ENCODE measurements at places on chromosomes 1 and 21.

DNA sequence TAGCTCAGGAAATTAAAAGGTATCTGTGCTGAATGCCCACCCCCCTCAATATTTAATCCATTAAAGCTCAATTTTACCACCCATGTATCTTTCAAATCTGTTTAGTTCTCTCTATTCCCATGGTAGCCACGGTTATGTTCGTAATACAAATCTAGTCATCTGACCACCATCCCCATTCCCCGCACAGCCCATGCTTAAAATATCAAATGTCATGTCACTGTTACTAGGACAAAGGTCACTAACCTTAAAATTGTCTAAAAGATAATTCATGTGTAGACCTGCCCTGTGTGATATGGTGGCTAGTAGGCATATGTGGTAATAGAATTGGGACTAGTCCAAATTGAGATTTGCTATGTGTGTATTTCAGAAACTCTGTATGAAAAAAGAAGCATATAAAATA is 728.5 kb upstream of the B3GALT2 start:
- DNase-seq = no peak

DNA sequence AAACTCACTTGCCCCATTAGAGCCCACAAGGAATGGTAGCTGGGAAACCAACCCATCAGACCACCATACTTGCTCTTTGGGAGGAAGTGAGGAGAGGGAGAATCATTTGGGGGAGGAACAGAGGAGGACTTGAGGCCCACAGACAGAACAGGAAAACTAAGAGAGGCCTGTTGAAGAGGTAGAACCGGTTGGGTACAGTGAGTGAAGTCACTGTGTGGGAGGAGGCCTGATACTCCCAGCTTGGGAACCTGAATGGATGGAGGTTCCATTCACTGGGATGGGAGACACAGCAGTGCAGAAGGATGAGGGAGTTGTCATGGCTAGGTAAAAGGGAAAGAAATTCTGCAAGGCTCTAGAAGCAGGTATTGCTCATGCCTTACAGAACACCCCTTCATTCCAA is 63.4 kb upstream of the PSEN2 start:
- no peak for DNase-seq

DNA sequence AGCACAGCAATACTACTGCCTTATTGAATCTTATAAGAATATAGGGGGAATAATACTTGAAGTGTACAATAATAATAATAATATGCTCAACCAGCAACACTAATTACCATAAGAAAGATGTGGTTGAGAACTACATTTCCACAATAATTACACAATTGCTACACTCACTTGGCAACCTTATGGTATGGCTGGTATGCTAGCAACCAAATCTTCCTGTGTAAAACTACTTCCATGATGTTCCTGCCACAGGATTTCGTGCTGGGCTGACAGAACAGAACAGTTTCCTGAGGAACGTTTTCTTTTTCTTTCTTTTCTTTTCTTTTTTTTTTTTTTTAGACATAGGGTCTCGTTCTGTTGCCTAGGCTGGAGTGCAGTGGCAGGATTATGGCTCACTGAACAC is 50.6 kb downstream of the KIF26B start:
- DNase-seq = no peak

DNA sequence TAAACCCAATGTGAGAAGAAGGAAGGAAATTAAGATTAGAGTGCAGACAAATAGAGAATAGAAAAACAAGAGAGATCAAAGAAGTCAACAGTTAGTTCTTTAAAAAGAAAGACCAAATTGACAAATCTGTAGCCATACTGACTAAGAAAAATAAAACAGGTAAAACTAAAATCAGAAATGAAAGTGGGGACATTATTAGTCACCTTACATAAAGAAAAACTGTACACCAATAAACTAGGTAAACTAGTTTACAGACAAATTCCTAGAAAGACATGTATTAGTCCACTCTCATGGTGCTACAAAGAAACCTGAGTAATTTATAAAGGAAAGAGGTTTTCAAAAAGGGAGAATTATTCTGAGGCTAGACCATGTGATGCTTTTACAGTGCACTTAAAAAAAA is 22.3 kb downstream of the BLZF1 start:
- no peak for DNase-seq

DNA sequence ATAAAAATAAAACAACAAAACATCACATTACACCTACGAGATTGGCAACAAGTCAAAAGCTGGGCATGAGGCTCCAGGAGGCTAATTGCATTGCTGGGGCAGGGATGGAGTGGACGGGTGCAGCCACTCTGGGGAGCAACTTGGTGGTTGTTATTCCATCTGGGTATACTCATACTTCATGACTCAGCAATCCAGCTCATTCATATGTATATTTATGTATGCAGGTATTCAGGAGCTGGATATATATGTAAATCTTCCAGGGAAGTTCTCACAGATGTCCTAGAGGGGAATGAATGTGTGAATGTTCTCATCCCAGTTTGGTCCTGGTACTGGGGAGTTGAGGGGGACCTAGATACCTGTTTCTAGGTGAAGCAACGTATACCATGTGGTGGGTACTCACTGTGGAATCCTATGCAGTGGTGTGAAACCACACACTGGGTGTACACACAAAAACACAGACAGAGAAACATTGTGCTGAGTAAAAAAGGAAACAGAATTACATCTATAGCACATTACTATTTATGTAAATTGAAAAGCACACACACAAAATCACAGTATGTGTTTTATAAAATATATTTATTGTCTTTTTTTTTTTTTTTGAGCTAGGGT is 79.7 kb upstream of the RAB4A start:
- no peak for DNase-seq

- DNase-seq = no peak
These were observed 12.4 kb upstream of the POFUT2 start for GRCh38 chr21:45299864-45300785.

GRCh38 chr1:79839882-79840281 is 833.4 kb upstream of the ADGRL4 start:
- no peak for DNase-seq

- DNase-seq = no peak
These were observed 185.3 kb downstream of the RERE start for GRCh38 chr1:8632102-8632501.

- no peak for DNase-seq
These were observed 9.4 kb downstream of the SOD1 start for GRCh38 chr21:31668651-31669491.

DNA sequence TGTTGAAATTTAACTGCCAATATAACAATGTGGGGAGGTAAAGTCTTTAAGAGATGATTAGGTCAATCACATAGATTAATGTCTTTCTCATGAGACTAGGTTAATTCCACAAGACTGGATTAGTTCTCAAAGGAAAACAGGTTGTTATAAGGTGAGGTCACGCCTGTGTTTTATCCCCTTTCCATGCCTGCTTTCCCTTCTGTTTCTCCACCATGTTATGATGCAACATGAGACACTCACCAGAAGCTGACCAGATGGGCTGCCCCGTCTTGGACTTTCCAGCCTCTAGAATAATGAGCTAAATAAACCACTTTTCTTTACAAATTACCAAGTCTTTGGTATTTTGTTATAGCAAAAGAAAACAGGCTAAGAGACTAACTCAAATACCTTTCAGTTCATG is 70.8 kb downstream of the DDAH1 start:
- no peak for DNase-seq

- no peak for DNase-seq
These were observed 6.1 kb upstream of the RCSD1 start for GRCh38 chr1:167623951-167624350.

DNA sequence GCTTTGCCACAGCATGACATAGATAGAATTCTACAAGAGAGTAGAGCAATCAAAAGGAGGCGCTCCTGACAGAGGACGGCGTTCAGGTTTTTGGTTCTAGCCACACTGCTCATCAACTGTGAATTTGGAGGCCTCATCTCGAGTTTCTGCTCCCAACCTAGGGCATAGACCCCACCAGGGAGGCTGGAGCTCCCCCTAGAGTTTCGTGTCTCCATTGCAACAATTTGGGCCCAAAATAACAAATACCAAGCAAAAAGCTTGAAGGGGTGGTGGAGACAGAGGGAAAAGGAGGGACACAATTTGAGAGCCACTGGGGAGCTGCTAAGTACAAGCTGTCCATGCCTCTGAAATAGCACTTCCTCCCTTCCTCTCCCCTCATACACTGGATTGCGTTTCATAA is 297.0 kb downstream of the GPATCH2 start:
- no peak for DNase-seq

DNA sequence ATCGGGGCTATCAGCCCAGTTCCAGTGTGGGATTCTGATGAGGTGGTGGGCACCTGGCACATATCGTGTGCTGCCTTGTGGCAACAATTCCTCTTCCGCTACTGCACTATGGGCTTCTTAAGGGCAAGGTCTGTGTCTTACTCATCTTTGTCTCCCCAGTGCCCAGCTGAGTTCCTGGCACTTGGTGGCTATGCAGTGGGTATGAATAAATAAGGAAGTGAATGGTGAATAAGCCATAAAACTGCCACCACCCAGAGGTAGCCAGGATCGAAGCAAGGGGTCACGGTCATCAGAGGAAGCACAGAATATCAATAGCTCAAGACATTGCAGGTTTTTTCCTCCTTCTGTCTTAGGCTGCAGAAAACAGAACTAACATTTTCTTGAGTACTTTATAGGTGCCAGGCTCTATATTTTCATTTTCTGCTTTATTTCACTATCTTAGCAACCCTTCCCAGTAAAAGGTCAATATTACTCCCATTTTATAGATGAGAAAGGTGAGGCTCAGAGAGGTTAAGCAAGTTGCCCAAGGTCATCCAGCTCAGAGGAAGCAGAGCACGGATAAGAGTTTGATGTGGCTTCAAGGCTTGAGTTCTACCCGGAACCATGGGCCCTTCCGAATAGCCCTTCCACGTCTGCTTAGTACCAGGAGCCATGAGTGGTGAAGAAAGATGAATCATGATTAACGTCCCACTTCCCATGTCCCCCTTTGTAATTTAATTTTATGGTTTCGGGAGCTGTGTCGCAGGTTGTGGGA is 10.2 kb downstream of the C1orf94 start:
- no peak for DNase-seq

DNA sequence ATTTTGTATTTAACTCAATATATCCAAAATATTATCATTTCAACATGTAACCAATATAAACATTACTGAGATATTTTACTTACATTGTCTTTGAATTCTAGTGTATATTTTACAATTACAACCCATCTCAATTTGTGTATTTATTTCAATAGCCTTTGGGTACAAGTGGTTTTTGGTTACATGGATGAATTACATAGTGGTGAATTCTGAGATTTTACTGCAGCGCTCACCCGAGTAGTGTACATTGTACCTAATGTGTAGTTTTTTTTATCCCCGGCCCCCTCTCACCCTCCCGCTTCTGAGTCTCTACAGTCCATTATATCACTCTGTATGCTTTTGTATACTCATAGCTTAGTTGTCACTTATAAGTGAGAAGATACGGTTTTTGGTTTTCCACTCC is 117.0 kb upstream of the GALNT2 start:
- no peak for DNase-seq

GRCh38 chr1:153842006-153842471 is 66.8 kb downstream of the SLC27A3 start:
- DNase-seq = no peak

GRCh38 chr1:150708595-150708994 is 11.6 kb upstream of the GOLPH3L start:
- no peak for DNase-seq

GRCh38 chr21:32914424-32915039 is 111.2 kb upstream of the OLIG2 start:
- DNase-seq = no peak

GRCh38 chr1:227777646-227778045 is 37.8 kb upstream of the PRSS38 start:
- no peak for DNase-seq

DNA sequence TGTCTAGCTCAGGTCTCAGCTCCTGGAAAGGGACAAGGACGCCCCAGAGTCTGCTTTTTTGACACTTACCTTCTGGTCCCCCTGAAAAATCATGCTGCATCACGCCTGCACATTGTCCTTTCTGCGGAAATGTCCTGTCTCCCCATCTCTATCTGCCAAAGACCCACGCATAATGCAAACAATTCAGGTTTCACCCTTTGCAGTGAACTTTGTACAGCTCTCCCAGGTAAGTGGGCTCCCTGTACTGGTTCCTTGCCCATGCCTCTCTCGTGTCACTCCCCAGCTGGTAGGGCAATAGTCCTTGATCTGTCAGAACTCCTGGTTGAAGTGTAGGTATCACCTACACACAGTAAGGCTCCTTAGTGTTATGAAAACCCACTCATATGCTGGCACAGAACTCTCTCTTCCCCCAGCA is 102.9 kb upstream of the IRF2BP2 start:
- no peak for DNase-seq

GRCh38 chr1:181033128-181033798 is 520 bp upstream of the MR1 start:
- peak; percentile 17 for DNase-seq

- DNase-seq = peak; percentile 26
These were observed 5.3 kb upstream of the SLC6A9 start for GRCh38 chr1:44036409-44037139.

GRCh38 chr1:39833621-39834385 is 45.1 kb upstream of the BMP8B start:
- DNase-seq = no peak

- DNase-seq = no peak
These were observed 118.3 kb downstream of the OLFML2B start for GRCh38 chr1:161905269-161905884.

- no peak for DNase-seq
These were observed 77.2 kb upstream of the EFHD2 start for GRCh38 chr1:15332525-15332924.

- DNase-seq = no peak
These were observed 1.1 kb downstream of the ITLN1 start for GRCh38 chr1:160883581-160884513.

GRCh38 chr1:30976143-30976542 is 67.6 kb upstream of the SDC3 start:
- DNase-seq = no peak

- no peak for DNase-seq
These were observed 90.1 kb upstream of the BCL10 start for GRCh38 chr1:85366391-85367170.

- DNase-seq = no peak
These were observed 120.9 kb upstream of the COL6A1 start for GRCh38 chr21:45860493-45861155.

DNA sequence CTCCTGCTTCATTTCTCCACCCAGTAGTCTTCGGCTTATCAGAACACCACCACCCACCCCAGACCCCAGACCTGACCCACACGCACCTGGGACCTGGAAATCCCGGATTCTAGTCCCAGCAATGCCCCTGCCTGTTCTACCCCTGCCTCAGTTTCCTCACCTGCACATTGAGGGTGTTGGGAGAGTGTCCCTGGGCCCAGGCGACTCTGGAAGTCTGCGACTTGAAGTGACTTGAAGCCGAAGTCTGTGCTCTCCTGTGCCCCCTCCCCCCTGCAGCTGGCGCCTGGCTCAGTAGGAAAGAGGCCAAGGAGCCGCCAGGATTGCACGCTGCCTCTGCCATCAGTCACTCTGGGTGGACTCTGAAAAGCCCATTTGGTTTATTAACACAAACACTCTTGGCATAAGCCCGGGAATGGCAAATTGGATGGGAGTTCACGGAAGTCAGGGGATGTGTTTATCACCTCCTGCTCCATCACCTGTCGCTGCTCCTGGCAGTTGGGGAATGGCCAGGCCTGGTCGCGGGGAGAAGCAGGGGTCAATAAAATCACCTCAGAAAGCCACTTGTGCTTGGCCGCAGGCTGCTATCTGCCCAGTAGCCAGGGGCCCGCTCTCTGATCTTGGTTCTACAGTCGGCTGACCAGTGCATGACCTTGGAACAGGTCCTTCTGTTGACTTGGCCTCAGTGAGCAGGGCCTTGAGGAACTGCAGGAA is 132.7 kb downstream of the ACTL8 start:
- DNase-seq = no peak

- DNase-seq = peak; percentile 29
These were observed 1.3 kb downstream of the CADM3 start for GRCh38 chr1:159172614-159173291.

Measured in occipital lobe (tissue), 3 donors.